ENCODE measurements at places on chromosomes 11 and 22. TPM values are rescaled to one million over a fixed set of nuclear protein-coding genes. Genes with fewer than 3 reads are reported as not detected.

Gene OR10G7
- not detected for total RNA-seq

Gene PANX3
- total RNA-seq: not detected

Gene BACE1-AS
- total RNA-seq: 10.9 TPM

Gene CHRDL2
- total RNA-seq: not detected

Gene GGT5
- total RNA-seq: 136 TPM
